ENCODE measurements at places on chromosomes 5 and 9.

DNA sequence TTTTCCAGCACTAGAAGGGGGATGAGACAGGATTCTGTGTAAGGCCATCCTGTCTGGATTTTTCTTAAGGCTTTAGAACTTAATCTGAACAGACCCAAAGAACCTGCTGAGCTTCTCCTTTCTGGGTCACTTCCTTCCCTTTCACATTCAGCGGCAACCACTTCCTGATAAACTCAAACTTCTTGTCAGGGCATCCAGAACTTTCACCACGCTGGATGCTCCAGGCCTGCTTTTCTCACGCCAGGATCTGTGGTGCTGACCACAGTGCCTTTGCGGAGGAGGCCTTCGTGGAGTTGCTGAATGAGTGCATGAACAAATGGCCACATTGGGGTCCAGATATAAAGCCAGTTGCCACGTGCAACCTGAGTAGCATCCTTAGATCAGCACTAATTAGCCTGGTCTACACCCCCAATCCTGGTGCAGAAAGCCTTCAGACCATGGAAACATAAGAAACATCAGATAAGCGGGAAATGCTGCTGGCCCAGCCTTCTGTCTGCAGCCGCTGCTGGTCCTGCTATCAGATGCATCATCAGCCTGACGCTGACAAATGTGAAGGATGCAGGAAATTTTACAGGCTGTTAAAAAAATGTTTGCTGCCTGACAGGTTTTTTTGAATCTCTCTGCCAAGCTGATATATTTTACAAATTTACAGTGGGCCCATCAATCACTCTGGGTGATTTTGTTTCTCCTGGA is 75.3 kb upstream of the BARHL1 start:
- no peak for DNase-seq

GRCh38 chr9:38422555-38423260 is 1.5 kb downstream of the IGFBPL1 start:
- DNase-seq = no peak

DNA sequence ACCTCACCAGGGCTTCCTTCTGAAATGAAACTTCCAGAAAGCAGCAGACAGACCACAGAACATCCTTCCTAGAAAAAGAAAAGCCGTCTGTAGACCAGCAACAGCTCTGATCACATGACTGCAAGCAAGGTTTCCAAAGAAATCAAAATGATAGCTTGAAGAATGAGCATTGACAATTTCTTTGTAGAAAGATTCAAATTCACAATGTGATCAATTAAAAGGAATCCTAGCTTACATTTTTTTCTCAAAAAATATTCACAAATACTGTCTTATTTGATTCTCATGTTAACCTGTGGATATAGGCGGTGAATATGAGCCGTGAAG is 144.9 kb downstream of the MTX3 start:
- no peak for DNase-seq

- DNase-seq = no peak
These were observed 478 bp downstream of the TEX10 start for GRCh38 chr9:100352201-100352726.

- no peak for DNase-seq
These were observed 51.3 kb downstream of the CRB2 start for GRCh38 chr9:123407217-123407851.

Measured in cerebellar nuclear complex (tissue), 1 donor.